Pons (tissue), 1 donor: ENCODE measurements at places on chromosomes 2 and 18.

DNA sequence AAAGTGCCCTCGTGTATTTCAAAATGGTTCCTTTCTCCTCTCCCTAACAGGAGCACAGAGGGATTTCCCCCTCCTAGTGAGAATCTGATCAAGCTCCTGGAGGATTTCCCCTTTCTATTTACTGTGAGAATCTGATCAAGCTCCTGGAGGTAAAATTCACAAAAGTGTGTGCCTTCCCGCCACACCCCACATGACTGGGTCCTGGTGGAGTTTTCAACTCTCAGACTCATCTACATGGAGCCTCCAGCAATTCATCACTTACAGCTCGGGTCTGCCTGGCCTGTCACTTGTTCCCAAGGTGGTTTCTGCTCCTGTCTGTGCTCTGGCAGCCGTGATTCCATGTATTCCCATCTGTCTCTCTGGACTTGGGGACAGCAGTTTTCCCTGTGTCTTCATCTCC is 590.7 kb downstream of the FBXO15 start:
- no peak for DNase-seq

GRCh38 chr2:232377841-232378734 is 463 bp upstream of the ALPP start:
- no peak for DNase-seq

GRCh38 chr2:62783679-62784078 is 78.2 kb downstream of the EHBP1 start:
- no peak for DNase-seq

DNA sequence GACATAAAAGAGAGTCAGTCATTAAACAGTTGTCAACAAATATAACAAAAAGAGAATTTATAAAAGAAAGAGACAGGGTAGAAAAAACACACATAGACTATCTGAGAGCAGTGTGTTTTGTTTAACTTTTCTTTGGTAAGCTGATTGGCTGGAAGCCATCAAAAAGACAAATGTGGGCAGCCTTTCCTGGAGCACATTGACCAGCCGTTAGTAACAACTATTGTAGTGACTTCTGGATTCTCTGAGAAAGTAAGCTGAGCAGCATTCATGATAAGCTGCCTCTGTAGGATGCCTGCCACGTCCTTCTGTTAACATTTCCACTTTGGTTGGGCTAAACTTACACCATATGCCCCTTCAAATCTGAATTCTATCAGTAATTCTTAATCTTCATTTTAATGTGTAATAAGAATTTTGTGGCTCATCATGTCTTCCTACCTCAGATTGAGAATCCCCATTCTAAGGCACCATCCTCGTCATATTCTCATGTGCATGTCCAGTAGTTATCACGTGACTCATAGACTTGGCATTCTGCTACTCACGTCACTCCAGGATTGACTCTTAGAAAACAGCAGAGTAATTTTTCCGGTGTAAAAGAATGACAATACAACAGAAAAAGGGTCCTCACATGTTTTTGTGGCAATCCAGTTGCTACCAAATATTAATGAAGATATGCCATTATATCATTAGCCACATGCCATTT is 43.4 kb upstream of the DNAJC10 start:
- DNase-seq: no peak

DNA sequence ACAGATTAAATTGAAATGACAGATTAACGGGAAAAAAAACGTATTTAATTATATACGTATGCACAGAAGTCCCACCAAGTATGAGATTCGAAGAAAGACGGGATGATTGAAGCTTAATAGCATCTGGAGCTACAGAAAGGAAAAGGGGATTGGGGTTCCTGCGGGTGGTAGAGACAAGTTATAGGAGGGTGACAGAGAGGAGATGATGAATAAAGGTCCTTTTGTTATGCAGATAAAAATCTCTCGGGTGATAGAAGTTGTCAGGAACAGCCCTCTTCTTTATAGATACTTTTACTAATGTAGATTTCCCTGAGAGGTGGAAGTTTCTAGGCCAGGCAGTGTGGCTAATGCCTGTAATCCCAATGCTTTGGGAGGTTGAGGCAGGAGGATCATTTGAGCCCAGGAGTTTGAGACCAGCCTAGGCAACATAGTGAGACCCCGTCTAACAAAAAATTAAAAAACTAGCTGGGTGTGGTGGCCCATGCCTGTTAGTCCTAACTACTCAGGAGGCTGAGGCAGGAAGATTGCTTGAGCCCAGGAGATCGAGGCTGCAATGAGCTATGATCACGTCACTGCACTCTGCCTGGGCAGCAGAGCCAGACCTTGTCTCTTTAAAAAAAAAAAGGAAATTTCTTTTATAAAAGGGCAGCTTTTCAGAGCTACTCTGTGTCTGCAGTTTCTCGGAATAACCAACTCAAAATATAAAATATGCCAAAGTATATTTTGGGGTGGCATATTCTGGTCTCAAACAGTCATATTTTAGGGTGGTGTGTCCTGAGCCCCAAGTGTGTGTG is 113.0 kb downstream of the STPG4 start:
- DNase-seq: no peak

GRCh38 chr2:234981197-234982095 is 29.6 kb downstream of the SH3BP4 start:
- DNase-seq: no peak

GRCh38 chr2:29323961-29324360 is 208.7 kb downstream of the CLIP4 start:
- DNase-seq: no peak
